GDM1 (cell line): ENCODE measurements at places on chromosomes 11 and 22.

GRCh38 chr11:100188137-100188783 is 498.8 kb upstream of the ARHGAP42 start:
- DNase-seq: no peak

DNA sequence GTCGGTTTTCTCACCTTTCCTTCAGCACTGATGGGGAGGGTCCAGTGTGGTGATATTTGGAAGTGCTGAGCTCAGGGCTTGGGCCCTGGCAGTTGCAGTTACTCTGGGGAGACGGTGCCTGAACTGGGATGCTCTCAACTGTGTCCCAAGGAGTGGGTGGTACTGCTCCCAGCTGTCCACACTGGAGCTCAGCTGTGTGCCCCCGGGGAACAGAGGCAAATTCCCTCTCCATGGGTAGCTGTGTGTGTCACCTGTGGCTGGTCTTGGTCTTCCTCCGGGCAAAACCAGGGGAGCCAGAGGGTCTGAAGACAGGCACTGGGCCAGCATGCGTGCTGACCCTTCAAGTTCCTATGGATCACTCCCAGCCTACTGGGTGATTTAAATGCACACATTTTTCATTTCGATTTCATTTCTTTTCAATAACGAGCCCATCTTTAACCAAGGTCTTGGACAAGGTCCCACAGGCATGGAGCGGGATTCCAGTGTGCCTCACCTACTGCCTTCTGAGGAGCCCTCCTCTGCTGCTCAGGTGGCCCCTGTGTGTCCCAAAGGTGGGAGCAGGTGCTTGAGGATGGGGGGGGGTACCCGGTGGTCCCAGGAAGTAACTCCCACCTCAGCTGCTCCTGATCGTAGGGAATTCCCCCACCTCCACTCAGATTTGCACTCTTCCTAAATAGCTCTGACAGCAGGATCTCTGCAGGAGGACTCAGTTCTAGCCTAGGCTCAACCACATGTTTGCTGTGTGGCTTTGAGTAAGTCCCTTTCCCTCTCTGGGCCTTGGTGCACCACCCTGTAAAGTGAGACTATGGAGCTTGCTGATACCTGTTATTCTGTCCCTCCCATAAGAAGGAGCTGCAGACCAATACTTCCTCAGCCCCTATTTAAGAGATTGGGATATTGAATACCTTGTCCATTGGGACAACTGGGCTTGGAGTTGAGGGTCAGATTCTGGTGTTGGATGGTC is 16.8 kb downstream of the PRDM11 start:
- no peak for DNase-seq

GRCh38 chr11:3003396-3004231 is 11.5 kb upstream of the NAP1L4 start:
- no peak for DNase-seq

GRCh38 chr11:5846701-5847100 is 5.0 kb upstream of the OR52E6 start:
- DNase-seq: no peak

GRCh38 chr22:44107340-44107739 is 73.4 kb upstream of the PARVG start:
- DNase-seq: no peak

DNA sequence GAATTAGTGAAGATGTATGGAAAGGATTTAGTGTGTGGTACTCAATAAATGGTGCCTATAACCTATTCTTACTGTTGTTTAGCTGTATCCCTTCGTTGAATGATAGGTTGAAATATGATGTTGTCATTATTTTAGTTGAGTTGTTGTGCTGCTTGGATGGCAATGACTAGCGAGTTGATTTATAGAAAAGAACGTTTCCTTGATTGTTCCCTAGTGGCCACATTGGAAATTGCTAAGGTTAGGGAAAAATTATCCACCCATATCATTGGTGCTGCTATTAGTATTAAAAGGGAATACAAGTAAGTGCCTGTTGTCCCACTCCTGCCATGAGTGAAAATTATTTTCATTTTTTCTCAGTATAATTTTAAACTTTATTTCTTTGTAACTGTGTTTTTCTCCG is 14.5 kb downstream of the EMSY start:
- DNase-seq: no peak

DNA sequence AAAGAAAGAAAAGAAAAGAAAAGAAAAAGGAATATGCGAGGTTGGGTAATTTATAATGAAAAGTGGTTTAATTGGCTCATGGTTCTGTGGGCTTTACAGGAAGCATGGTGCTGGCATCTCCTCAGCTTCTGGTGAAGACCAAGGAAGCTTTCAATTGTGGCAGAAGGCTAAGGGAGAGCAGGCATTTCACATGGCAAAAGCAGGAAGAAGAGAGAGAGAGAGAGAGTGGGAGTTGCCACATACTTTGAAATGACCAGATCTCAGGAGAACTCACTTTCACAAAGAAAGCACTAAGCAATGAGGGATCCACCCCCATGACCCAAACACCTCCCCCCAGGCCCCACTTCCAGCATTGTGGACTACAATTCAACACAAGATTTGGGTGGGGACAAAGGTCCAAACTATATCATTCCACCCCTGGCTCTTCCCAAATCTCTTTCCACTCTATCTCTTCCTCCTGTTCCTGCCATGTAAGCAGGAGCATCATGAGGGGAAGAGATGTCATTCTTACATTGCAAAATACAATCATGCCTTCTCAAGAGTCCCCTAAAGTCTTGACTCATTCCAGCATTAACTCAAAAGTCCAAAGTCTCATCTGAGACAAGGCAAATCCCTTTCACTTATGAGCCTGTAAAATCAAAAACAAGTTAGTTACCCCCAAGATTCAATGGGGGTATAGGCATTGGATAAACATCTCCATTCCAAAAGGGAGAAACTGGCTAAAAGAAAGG is 38.9 kb downstream of the LINC01488 start:
- no peak for DNase-seq

GRCh38 chr11:20459865-20460264 is 72.3 kb downstream of the PRMT3 start:
- DNase-seq: no peak

DNA sequence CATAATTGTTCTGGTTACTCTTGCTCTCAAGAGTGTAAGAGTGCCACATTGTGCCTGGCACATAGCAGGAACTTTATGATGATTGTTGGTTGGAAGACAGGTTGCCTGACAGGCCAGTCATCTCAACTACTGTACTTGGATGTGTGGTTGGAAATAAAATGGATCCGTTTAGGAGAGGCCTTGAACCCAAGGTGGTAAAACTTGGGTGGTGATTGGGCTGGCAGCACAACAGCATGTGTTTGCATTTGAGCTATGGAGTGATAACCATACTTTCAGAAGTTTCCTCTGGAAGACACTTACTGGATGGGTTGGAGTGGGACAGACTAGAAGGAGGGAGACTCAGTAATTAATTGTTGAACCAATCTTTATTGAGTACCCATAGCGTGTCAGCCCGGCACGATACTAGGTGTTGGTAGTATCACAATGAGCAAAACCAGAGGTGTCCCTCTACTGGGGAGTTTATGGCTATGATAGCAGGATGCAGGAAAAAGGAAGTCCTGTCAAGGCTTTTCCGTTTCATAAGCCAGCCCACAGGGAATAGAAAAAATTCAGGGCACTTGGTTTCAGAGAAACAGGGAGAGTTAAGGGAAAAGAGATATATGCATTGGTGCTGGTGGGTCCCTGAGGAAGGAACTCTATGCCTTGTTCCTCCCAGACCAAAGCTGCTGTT is 3.1 kb upstream of the TMEM109 start:
- no peak for DNase-seq

GRCh38 chr22:44680058-44680457 is 21.9 kb upstream of the PRR5 start:
- no peak for DNase-seq

DNA sequence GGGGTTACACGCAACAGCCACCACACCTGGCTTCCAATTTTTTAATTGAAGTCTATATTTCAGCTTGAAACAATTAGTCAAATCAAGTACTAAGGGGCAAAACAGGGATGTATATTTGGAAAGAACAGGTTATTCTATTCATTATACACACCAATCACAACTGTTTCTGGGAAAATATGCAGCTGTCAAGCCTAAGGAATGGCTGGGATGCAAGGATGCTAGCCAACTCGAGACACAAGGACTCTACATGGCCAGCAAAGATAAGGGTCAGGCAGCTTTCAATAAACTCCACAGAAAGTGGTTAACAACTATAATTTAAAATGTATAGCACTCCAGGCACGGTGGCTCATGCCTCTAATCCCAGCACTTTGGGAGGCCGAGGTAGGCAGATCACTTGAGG is 126.8 kb upstream of the APOA1 start:
- no peak for DNase-seq

DNA sequence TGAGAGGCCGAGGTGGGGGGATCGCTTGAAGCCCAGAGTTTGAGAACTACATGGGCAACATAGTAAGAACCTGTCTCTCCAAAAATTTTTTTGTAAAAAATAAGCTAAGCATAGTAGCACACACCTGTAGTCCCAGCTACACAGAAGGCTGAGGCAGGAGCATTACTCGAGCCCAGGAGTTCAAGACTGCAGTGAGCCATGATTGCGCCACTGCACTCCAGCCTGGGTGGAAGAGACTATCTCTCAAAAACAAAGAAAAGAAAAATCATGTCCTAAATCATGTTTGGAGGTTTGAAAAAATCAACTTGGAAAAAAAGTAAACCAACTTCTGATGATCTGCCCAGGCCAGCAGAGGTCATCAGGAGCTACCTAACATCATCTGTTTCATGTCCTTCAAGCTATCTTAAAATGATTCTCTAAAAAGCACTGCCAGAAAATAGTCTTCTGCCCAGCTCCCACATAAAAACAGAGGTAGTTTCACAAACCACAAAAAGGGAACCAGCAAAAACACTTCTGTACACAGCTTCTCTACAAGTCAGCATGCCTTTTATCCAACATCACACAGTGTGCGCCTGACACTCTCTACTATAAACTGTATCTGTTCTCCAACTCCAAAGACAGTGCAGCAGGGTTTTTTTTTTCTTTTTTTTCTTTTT is 165.0 kb downstream of the SOX6 start:
- DNase-seq: no peak

GRCh38 chr11:15775015-15775541 is 581.3 kb downstream of the SOX6 start:
- no peak for DNase-seq

DNA sequence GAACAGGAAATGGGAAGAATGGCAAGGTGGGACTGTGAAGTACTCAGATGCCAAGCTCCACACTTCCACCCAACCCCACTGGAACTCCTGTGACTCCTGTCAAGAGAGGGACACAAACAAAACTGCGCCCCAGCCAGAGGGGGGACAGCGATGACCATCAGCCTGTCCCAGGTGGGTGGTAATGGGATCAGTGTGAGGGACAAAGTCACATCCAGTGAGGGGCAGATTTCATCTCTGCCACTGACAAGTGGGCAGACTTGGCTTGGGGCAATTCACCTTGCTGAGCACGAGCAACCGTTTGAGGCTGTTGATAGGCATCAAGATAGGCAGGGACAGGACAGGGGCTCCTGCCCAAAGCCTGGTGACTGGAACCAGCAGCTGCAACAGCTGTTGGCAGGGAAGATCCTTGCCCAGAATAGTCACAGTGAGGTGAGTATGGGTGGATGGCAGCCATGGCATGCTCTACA is 105.4 kb upstream of the PITPNB start:
- no peak for DNase-seq

- DNase-seq: no peak
Observed at GRCh38 chr11:6627762-6628241, 8.6 kb upstream of the TPP1 start.

GRCh38 chr22:38467438-38467903 is 425 bp upstream of the KDELR3 start:
- no peak for DNase-seq

DNA sequence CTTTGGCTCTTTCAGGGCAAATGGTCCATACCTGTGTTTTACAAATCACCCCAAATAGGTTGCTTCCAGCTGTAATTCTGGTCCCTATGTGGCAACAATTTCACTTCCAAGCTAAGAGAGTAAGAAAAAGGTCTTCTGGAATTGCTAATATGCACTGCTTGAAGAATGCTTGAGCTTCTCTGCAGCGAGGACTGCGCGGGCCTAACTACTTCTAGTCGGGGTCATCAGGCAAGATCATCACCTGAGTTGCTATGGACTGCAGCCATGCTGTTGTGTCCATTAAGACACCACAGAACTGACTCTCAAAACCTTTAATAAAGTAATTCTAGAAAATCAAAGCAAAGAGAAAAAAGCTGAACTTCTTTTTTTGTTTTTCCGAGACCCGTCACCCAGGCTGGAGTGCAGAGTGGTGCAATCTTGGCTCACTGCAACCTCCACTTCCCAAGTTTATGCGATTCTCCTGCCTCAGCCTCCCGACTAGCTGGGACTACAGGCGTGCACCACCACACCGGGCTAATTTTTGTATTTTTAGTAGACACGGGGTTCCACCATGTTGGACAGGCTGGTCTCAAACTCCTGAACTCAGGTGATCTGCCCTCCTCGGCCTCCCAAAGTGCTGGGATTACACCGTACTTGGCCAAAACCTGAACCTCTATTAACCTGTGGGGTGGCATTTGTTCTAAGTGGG is 2.2 kb downstream of the JOSD1 start:
- DNase-seq: no peak

- DNase-seq: no peak
Observed at GRCh38 chr11:69908511-69909220, 89.5 kb upstream of the FGF3 start.

DNA sequence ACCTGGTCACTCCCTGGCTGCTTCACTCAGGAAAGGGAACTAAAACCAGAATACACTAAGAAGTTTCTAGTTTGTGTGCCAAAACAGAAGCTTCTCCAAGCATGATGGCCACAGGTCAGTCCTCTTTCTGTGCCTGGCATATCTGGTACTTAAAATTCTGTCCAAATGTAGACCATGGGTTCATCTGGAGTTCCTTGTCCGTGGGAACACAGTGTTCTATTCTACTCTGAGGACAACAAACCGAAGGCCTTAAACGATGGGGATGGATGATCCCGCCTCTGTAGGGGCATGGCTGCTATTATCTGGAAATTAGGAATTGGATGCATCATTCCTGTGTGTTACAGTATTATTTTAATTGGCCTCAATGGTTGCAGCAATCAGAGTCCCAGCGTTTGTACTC is 6.1 kb upstream of the DLAT start:
- DNase-seq: no peak
